ENCODE measurements at places on chromosomes 3 and 15.
A peak's percentile ranks its signal among the peaks of the same experiment; 100 is the strongest.

GRCh38 chr3:185995352-185995751 lies 57.5 kb upstream of the TRA2B start:
- DNase-seq: no peak

DNA sequence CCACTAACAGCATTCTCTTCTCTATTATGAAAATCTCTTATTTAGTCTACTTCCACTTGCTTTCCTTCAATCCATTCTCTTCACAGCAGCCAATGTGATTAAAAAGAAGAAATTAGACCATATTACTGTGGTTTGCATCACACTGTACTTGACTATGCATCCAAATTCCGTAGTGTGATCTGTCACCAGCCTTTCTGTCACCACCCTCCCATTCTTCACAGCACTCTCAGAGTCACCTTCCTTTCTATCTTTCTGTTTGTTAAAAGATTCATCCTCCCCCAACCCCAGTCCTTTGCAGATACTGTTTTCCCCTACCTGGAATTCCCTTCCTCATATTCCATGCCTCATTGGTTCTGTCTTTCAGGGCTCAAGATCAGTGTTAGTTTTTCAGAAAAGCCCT lies 55.0 kb upstream of the ABHD10 start:
- no peak for DNase-seq

DNA sequence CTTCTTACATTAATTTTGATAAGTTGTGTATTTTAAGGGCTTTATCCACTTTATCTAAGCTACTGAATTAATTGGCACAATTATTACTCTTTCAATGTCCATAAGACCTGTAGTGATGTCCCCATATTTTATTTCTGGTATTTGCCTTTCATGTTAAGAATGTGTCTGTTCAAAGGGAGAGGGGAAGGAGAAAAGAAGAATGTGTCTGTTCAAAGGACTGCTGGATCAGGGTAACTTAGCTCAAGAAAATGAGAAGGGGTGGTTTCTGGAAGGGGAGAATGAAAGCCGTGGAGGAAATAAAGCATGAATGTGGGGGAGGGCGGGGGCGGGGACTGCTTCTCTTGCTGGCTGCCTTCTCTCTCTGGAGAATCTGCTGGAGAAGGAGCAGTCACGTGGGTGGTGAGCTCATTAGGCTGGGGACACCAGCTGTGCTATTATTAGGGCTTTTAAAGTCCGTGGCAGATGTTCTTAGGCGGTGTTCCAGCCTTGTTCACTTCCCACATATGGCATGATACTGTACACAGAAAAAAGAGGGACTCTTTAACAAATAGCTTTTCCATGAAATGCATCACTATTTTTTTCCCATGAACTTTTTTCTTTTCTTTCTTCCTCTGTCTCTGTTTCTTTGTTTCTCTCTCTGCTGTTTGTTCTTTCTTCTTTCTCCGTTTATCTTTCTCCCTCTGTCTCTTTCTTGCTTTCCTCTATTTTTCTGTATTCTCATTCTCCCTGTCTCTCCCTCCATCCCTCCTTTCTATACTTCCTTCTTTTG lies 63.7 kb upstream of the ULK4 start:
- peak; percentile 8 for DNase-seq

GRCh38 chr3:141389703-141390102 lies 21.4 kb downstream of the ZBTB38 start:
- DNase-seq: no peak

DNA sequence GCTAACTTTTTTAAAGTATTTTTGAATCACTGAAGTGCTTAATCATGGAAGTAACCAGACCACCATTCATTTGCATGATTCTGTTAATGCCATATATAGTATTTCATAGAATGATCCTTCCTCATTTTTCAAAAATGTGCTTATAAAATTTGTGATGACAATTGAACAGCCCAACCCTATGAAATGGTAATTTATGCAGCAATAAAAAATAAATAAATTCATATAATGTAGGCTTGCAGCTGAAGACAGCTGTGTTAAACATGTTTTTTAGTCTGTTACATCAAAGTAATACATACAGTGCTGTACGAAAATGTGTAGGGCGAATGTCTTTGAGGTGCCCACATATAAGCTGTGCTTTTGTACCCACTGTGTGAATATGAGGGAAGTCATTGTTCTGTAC lies 131.7 kb downstream of the FILIP1L start:
- no peak for DNase-seq

Measured in stimulated activated CD4-positive, alpha-beta T cell treated with anti-CD3 and anti-CD28 coated beads, Interleukin-4, amount 100 ng/mL, for 1 hour (primary cell).